Activated T-helper 1 cell treated with anti-CD3 and anti-CD28 coated beads, Interleukin-12 subunit alpha, Interleukin-12 subunit beta, Interleukin-2, Interleukin-4 antibody, amounts not matched to agents 30 ng/mL and 10 ng/mL and 1 ng/mL, durations not matched to agents 14 hours and 24 hours and 36 hours (primary cell): ENCODE measurements at places on chromosomes 11 and 22.

DNA sequence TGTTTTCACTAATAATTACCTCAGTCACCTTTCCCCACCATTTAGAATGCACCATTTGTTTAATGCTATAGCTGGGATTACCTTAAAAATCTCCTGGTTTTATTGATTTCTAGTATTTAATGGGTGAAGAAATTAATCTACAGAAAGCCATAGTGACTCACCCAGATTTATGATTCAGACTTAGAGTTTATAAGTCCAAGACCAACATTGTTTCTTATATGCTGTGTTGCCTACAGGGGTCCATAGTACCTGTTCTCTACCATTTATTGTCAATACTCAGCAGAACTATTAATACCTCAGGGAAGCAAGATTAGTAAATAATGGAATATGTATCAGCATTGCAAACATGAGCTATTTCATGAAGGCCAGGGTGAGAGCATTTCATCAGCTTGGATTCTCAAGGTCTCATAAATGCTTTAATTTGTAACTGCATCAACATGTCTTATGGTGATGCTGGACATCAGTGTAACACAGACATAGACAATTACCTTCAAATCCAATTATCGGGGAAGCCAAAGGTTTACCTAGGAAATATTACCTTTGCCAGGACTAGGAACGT lies 8.0 kb upstream of the MS4A7 start:
- no peak overlapping the region for H3K4me3 ChIP-seq
- H3K27me3 ChIP-seq: no peaks in the 10 kb centered on the region
- H3K36me3 ChIP-seq: no peaks in the 10 kb centered on the region
- H3K4me1 ChIP-seq: no peaks in the 10 kb centered on the region
- no peak for DNase-seq

DNA sequence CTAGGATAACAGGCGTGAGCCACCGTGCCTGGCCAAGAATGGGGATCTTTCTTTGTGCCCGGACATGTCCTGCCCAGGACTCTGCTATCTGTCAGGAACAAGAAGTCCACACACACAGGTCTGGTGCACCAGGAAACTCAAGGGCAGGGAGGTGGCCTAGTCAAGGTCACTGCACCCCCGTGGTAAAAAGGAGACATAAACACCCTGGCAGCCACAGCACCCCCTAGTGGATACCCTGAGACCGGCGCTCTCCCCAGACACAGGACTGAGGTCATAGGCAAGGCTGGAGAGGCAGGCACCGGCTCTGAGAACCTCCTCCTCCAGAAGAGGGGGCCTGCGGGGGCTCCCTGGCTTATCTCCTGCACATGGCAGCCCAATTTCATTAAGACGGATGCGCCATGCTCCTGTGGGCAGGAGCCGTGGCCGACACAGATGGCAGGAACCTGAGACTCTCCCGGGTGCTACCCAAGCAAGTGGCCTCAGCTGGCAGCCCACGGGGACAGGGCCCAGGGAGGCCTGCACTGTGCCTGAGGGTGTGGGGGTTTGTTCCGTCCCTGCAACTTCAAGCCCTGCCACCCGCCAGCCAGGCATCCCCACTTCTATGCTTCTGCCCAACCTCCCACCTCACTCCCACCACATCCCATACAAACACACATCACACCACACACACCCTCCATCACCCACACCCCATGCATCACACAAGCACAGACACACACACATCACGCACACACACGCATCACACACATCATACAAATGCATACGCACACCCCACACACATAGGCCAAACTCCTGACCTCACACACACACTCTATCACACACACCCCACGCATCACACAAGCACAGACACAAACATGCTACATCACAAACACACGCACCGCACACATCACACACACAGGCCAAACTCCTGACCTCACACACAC lies 19.6 kb downstream of the MACROD1 start:
- H3K4me1 ChIP-seq: peaks cover 9% of the 10 kb centered on the region
- DNase-seq: peak; percentile 62
- H3K36me3 ChIP-seq: no peaks in the 10 kb centered on the region
- H3K27me3 ChIP-seq: peaks cover 1% of the 10 kb centered on the region
- H3K27ac ChIP-seq: peak overlapping the region; percentile 29
- no peak overlapping the region for H3K4me3 ChIP-seq

DNA sequence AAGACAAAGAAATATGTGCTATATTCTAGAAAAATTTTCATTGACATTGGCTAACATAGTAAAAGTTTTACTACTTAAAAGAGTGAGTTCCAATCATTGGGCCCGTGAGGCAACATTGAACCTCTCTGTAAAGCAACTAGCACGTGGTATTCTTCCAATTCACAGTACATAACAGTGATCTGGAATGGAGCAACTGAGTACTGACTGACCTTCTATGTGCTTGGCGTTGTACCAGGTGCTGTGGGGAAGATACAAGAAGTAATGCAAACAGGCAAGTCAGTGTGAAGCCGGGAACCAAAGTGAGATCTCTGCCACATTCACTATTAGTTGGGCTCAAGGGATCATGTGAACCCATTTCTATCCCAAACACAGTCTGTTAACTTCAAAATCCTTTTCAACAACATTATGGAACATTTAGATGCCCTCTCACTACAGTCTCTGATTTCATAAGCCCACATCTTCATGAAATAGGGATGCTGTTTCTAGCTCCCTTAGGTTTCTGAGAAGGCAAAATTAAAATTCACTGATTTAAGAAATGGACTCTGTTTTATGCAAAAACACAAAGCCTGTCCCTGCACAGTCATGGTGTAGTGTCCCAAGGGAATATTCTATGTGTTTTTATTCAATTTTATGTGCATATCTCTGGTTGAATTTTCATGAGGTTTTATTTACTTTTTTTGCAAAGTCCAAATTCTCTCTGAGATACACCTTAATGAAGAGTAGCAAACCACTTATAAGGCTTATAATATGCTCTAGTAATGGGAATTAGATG lies 61.8 kb upstream of the NCAM1 start:
- H3K27me3 ChIP-seq: peaks cover 3% of the 10 kb centered on the region
- no peaks in the 10 kb centered on the region for H3K36me3 ChIP-seq
- H3K4me1 ChIP-seq: no peaks in the 10 kb centered on the region
- DNase-seq: no peak
- H3K4me3 ChIP-seq: no peak overlapping the region

DNA sequence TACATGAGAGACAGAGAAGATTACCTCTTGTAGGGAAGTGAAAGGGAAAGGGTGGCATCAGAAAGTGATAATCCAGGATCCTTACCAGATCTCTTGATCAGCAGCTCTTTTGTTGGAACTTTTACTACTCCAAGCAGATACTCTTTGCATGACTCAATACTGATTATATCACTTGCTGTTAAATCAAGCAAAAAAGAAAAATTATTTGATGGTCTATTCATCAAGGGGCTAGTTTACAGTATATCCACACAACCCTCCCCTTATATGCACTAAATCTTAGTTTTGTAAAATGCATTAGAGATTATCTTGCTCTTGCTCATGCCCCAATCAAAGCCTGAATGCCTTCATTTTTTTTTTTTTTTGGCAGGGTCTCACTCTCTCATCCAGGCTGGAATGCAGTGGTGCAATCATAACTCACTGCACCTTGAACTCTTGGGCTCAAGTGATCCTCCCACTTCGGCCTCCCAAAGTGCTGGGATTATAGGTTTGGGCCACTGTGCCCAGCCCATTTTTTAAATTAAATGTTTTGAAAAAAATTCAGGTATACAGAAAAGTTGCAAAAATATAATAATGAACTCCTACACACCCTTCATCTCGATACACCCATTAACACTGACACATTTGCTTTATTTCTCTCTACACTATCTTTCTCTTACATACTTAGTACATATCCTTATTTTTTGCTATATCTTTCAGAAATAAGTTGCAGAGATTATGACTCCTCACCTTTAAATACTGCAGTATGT lies 76.1 kb upstream of the UCP3 start:
- H3K4me1 ChIP-seq: no peaks in the 10 kb centered on the region
- no peak overlapping the region for H3K27ac ChIP-seq
- H3K27me3 ChIP-seq: no peaks in the 10 kb centered on the region
- DNase-seq: no peak
- no peak overlapping the region for H3K4me3 ChIP-seq
- H3K36me3 ChIP-seq: peaks cover 42% of the 10 kb centered on the region

GRCh38 chr11:44752713-44753112 lies 26.0 kb downstream of the TSPAN18 start:
- peaks cover 2% of the 10 kb centered on the region for H3K4me1 ChIP-seq
- H3K36me3 ChIP-seq: no peaks in the 10 kb centered on the region
- peaks cover 6% of the 10 kb centered on the region for H3K27me3 ChIP-seq
- H3K27ac ChIP-seq: no peak overlapping the region

GRCh38 chr22:48651981-48652538 lies 1175.6 kb downstream of the BRD1 start:
- no peaks in the 10 kb centered on the region for H3K4me1 ChIP-seq
- no peaks in the 10 kb centered on the region for H3K27me3 ChIP-seq
- H3K4me3 ChIP-seq: no peak overlapping the region

DNA sequence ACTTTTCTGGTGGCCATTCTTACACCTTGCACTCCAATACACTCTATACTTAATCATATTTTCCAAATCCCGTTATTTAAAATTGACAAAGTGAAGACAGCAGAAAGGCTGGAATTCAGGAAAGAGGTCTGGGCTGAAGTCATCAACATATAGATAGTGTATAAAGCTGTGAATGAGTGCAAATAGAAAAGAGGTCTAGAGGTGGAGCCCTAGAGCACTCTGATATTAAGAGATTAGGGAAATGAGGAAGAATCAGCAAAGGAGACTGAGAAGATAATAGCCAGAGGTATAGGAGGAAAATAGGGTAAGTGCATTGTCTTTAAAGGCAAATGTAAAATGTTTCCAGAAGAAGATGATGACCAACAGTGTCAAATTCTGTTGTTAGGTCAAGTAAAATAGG lies 7.9 kb downstream of the CTR9 start:
- H3K27ac ChIP-seq: no peak overlapping the region
- H3K27me3 ChIP-seq: no peaks in the 10 kb centered on the region
- peaks cover 8% of the 10 kb centered on the region for H3K4me1 ChIP-seq
- H3K36me3 ChIP-seq: peaks cover 37% of the 10 kb centered on the region

GRCh38 chr11:45523760-45524159 lies 141.7 kb downstream of the CHST1 start:
- peaks cover 18% of the 10 kb centered on the region for H3K4me1 ChIP-seq
- peaks cover 3% of the 10 kb centered on the region for H3K36me3 ChIP-seq
- no peak for DNase-seq
- no peak overlapping the region for H3K4me3 ChIP-seq

GRCh38 chr11:13775471-13775870 lies 107.0 kb downstream of the FAR1 start:
- no peaks in the 10 kb centered on the region for H3K4me1 ChIP-seq
- no peak overlapping the region for H3K4me3 ChIP-seq
- H3K27me3 ChIP-seq: peaks cover 21% of the 10 kb centered on the region
- H3K36me3 ChIP-seq: no peaks in the 10 kb centered on the region

DNA sequence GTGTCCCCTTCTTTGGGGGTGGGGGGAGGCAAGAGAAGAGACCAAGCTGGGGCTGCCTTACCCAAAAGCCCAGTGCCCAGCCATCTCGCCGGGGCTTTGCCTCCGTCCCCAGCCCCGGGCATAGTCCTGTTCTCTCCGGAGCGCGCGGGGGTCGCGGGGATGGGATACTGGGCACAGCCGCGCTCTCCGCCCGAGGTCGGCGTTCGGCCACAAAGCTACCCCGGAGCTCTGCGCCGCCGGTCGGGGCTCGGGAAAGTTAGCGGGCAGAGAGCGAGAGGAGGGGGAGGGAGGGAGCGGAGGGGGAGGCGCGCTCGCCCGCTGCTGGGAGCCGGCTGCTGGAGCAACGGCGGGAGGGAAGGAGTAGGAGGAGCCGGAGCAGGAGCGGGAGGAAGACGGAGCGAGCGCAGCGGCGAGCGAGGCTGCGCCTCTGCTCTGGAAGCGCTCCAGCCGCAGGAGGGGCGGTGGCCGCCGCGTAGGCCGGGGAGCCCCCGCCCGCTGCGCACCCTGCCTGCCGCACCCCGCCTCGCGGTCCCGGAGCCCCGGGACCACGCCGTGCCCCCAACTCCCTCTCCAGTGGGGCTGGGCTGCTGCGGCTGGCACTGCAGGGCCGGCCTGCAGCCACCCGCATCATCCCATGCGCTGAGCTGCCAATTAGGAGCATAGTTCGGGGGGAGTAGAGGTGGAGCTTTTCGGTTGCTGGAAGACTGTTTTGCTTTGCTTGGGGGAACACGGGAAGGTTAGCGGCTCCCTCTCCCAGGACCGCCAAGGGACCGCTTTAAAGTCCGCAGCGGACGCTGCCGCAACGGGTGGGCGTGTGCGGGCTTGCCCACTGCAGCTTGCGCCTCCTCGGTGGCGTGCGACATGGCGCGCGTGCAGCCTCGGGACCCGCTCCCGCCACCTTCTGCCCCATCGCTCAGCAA lies at the start of gene SCN4B:
SCN4B (minus strand) TSS at position 272 of the 920 bp plus-strand sequence; CDS start at position 122, 150 bp downstream.
- peak within 1 kb of the TSS; percentile 59 for H3K4me3 ChIP-seq
- H3K27me3 ChIP-seq: peaks cover 70% of the 10 kb centered on the region
- H3K36me3 ChIP-seq: no peaks in the 10 kb centered on the region
- peaks cover 9% of the 10 kb centered on the region for H3K4me1 ChIP-seq
- no peak within 1 kb of the TSS for H3K27ac ChIP-seq

DNA sequence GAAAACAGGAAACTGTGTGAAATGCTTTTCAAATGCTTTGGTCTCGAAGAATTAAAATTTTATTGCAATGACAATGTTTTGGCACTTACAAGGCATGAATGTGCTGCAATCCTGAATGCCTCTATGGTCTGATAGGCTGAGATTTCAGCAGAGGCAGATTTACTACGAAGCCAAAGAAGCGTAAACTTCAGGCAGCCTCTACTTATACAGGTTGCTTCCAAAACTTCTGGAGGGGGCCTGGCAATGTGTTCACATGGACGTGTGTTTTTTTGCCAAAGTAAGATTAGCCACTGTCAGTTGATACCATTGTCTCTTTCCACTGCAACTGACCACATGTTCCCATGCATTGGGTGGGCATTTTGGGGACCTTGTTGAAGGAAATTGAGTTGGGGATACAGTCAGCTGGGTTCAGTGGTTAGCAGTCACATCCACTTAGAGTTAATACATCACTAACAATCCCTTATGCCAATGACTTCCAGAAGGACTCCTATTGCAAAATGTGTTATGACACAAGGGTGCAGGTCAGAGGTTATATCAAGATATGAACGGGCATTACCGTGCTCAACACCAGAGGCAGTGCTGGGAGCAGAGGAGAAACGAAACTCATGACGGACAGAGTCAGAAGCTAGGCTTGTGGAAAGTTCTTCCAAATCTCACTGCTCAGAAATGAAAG lies 48.8 kb downstream of the ABTB2 start:
- no peak for DNase-seq
- H3K4me3 ChIP-seq: no peak overlapping the region
- H3K27ac ChIP-seq: no peak overlapping the region
- peaks cover 20% of the 10 kb centered on the region for H3K4me1 ChIP-seq
- H3K36me3 ChIP-seq: peaks cover 3% of the 10 kb centered on the region

GRCh38 chr11:116955949-116956348 lies 118.5 kb upstream of the APOA1 start:
- H3K27ac ChIP-seq: no peak overlapping the region
- H3K27me3 ChIP-seq: no peaks in the 10 kb centered on the region
- no peak overlapping the region for H3K4me3 ChIP-seq
- H3K4me1 ChIP-seq: peaks cover 21% of the 10 kb centered on the region
- peaks cover 30% of the 10 kb centered on the region for H3K36me3 ChIP-seq

DNA sequence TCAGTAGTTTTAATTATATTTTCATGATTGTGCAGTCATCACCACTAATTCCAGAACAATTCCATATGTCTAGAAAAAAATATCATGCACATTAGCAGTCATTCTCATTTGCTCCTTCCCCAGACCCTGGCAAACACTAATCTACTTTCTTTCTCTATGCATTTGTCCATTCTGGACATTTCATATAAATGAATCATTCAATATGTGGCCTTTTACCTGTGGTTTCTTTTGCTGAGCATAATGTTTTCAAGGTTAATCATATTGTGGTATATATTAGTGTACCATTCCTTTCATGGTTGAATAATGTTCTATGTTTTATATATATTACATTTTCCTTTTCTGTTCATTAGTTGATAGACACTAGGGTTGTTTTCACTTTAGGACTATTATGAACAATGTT lies 811.1 kb upstream of the RAG2 start:
- H3K4me3 ChIP-seq: no peak overlapping the region
- no peak for DNase-seq
- H3K36me3 ChIP-seq: no peaks in the 10 kb centered on the region
- no peaks in the 10 kb centered on the region for H3K4me1 ChIP-seq
- H3K27ac ChIP-seq: no peak overlapping the region
- H3K27me3 ChIP-seq: no peaks in the 10 kb centered on the region
